PC-3 (cell line): ENCODE measurements at places on chromosomes 13 and 19. TPM values are rescaled to one million over a fixed set of nuclear protein-coding genes. Genes with fewer than 3 reads are reported as not detected.

DNA sequence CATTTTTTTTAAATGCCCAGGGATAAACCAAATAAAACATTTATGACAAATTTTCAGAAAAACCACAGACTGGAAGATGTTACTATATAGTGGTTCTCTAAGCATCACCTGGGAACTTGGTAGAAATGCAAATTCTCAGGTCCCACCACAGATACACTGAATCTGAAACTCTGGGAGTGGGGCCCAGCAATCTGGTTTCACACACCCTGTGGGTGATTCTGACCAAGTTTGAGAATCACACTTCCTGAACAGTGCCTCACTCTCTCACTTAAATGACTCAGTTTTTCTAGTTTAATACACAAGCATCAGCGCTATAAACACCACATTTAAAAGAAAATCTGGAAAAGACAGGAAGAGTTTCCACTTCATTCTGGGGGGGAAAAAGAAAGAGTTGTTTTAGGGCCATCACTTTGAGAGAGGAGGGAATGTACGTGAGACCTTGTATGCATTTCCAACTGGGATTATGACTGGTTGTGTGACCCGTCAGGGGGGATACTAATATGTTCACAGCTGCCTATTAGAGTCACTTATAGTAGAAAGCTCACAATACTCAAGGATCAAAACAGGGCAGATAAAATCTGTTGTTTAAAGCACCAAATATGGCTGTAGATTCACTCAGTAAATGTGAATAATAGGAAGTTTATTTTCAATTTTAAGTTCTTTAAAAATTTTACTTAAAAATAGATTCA, 567.7 kb downstream of the GPC6 start:
- no peaks in the 10 kb centered on the region for H3K36me3 ChIP-seq
- no peak for DNase-seq
- no peak overlapping the region for H3K27ac ChIP-seq
- H3K4me1 ChIP-seq = no peaks in the 10 kb centered on the region

GRCh38 chr19:5867201-5868136, 2.9 kb downstream of the FUT5 start:
- H3K27me3 ChIP-seq = no peaks in the 10 kb centered on the region
- no peak overlapping the region for H3K4me3 ChIP-seq
- no peaks in the 10 kb centered on the region for H3K36me3 ChIP-seq

DNA sequence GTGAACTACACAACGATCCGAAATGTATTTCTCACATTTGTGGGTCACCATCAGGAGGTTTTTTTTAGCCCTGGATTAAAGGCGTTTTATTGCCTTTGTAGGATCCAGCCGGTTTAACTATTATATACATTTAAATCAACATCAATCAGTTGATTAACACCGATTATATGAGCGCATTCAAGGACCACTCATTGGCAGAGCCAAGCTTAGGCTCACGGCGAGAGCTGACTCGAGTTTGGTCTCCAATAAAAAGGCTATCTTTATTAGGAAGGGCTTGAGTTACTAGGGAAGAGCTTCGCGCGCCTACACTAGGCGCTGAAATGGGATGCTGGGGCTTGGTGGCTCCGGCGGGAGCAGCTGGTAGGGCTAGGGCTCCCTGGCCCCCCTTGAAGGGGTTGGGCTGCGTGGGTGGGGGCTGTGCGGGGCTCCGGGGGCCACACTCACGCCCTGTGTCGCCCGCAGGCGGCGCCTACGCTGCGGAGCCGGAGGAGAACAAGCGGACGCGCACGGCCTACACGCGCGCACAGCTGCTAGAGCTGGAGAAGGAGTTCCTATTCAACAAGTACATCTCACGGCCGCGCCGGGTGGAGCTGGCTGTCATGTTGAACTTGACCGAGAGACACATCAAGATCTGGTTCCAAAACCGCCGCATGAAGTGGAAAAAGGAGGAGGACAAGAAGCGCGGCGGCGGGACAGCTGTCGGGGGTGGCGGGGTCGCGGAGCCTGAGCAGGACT, 4.2 kb downstream of the PDX1 start:
- H3K4me1 ChIP-seq = no peaks in the 10 kb centered on the region
- no peak overlapping the region for H3K27ac ChIP-seq
- peaks cover 42% of the 10 kb centered on the region for H3K27me3 ChIP-seq

DNA sequence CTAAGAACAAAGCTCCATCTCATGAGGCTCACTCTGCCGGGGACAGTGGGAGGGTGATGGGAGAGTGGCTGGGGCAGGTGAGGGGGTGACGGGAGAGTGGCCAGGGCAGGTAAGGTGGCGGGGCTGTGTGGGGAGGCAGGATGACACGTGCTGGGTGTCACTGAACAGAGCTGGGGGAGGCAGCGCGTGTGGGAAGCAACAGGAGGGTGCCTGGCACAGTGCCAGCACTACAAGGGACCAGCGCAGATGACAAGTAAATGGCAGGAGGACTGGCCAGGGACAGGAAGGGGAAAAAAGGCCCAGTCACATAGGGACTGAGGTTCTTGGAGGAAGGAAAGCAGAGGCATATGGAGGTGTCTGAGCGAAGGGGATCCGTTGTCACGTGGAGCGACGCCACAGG, 129.9 kb downstream of the RNF17 start:
- no peaks in the 10 kb centered on the region for H3K27me3 ChIP-seq
- DNase-seq = no peak
- no peak overlapping the region for H3K27ac ChIP-seq
- H3K4me1 ChIP-seq = no peaks in the 10 kb centered on the region
- no peak overlapping the region for H3K4me3 ChIP-seq

- no peaks in the 10 kb centered on the region for H3K36me3 ChIP-seq
- no peaks in the 10 kb centered on the region for H3K27me3 ChIP-seq
These were observed 391.0 kb downstream of the FGF9 start for GRCh38 chr13:22061806-22062391.

KCNRG gene
- 0.15 and 2.4 TPM in 2 replicates for total RNA-seq

FGF22 gene
- total RNA-seq = 0.81 and 1.3 TPM in 2 replicates

DNA sequence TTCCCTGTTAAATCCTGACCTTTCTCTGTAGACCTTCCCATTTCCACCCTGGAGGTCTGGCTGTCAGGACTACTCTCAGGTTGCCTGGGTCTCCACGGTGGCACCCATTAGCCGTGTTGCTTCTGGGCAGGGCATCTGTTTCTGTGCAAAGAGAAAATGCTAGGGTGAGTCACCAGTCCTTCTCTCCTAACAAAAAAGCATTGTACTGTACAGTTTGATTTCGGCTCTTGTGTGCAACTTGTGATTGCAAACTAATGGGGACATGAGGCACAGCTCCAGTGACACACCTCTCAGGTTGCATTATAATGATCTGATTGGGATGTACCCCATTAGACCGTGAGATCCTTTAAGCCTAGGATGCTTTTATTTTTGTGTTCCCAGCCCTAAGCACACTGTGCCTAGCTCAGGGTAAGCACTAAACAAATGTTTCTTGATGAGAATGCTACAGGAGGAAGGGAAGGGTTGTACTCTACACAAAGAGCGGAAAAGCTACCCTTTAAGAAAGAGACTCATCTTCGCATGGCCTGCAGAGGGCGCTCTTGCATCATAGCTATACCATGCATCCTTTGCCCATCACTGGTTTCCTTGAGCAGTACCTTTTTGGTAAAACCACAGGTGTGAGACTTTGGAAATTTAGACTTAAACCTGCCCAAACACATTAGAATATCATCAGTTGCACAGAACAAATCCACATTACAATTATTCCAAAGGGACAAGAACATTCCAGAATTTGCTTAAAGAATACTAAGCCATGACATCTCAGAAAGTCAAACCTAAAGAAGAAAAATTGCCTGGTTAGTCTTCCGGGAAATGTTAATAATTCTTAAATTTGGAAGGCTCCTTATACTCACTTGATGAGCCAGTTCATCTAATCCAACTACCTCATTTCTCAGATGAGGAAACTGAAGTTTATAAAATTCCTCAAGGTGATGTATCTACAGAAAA, 20.3 kb upstream of the TRIM13 start:
- H3K4me1 ChIP-seq = peaks cover 13% of the 10 kb centered on the region
- peak overlapping the region; percentile 79 for H3K27ac ChIP-seq
- H3K4me3 ChIP-seq = peak overlapping the region; percentile 41; the same call in 1 of the 2 replicates

DNA sequence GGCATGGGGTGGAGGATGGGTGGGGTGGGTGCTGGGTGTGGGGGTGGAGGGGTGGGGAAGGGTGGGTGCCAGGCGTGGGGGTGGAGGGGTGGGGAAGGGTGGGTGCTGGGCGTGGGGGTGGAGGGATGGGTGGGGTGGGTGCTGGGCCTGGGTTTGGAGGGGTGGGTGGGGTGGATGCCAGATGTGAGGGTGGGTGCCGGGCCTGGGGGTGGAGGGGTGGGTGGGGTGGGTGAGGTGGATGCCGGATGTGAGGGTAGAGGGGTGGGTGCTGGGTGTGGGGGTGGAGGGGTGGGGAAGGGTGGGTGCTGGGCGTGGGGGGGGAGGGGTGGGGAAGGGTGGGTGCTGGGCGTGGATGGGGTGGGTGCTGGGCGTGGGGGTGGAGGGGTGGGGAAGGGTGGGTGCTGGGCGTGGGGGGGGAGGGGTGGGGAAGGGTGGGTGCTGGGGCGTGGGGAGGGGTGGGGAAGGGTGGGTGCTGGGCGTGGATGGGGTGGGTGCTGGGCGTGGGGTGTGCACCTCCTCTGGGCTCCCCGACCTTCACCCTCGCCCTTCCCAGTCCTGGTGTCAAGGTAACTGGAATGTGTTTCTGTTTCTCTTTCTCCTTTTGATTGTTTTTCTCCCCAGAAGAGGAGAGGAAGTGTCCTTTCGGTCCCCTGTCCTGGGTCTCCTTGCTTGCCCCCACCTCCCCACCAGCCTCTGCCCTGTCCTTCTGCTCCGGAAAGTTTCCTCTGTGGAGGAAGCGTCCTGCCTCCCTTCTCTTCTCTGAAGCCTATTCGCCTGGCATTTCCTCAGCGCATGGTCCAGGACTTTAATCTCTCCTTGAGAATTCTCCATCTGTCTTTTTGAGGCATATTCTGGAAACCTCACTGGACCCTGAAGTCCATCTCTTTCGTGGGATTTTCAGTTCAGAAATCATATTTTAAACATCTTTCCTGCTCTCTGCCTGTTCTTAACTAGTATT, 22.9 kb upstream of the CFAP97D2 start:
- no peak overlapping the region for H3K4me3 ChIP-seq
- DNase-seq = no peak

DNA sequence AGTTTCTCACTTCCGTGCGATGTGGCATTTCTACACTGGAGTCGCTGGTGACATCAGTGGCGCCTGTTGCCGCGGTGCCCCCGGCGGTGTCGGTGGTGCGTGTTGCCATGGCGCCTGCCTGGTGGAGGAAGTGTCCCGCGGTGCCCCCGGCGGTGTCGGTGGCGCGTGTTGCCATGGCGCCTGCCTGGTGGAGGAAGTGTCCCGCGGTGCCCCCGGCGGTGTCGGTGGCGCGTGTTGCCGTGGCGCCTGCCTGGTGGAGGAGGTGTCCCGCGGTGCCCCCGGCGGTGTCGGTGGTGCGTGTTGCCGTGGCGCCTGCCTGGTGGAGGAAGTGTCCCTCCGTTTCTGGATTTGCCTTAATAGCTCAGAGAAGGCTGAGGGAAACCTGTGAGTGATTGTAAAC, 127.6 kb downstream of the KDM4B start:
- H3K4me1 ChIP-seq = no peaks in the 10 kb centered on the region
- H3K4me3 ChIP-seq = no peak overlapping the region
- no peak for DNase-seq
- H3K27ac ChIP-seq = no peak overlapping the region
- peaks cover 26% of the 10 kb centered on the region for H3K36me3 ChIP-seq

ELSPBP1 gene
- total RNA-seq = not detected in 2 replicates

DNA sequence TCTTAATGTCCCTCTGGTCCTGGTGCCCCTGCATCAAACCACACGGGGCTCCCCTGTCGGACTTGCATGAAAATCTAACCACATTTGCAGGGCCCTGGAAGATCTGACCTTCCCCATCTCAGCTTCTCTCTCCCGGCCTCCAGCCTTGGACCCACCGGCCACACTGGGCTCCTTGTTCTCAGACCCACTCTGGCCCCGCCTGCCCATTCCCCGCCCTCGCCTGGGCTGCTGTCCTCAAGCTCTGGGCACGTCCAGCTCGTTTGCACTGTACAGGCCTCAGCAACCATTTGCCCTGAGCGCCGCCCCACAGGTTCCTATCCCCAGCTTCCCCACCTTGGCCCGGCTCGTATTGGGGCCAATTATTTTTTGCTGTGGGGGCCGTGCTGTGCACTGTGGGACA, 10.5 kb downstream of the MYO9B start:
- peaks cover 3% of the 10 kb centered on the region; the same call in 1 of the 2 replicates for H3K36me3 ChIP-seq
- no peak overlapping the region for H3K27ac ChIP-seq
- no peaks in the 10 kb centered on the region for H3K4me1 ChIP-seq
- no peaks in the 10 kb centered on the region for H3K27me3 ChIP-seq

GRCh38 chr19:56066152-56067023, 54.7 kb downstream of the ZNF787 start:
- DNase-seq = peak; percentile 70
- H3K27ac ChIP-seq = no peak overlapping the region
- H3K36me3 ChIP-seq = no peaks in the 10 kb centered on the region

CYP4F8 gene
- not detected in 2 replicates for total RNA-seq

- no peaks in the 10 kb centered on the region for H3K4me1 ChIP-seq
- no peaks in the 10 kb centered on the region for H3K27me3 ChIP-seq
- no peak overlapping the region for H3K4me3 ChIP-seq
These were observed 151.3 kb upstream of the IPO5 start for GRCh38 chr13:97802213-97802612.

GRCh38 chr13:40756042-40756441, 14.9 kb downstream of the MRPS31 start:
- no peak overlapping the region for H3K27ac ChIP-seq
- H3K4me1 ChIP-seq = no peaks in the 10 kb centered on the region
- no peaks in the 10 kb centered on the region; the same call in 1 of the 2 replicates for H3K36me3 ChIP-seq
- no peak overlapping the region for H3K4me3 ChIP-seq

GRCh38 chr19:45311621-45312020, 11.1 kb downstream of the CKM start:
- H3K27ac ChIP-seq = no peak overlapping the region
- H3K27me3 ChIP-seq = no peaks in the 10 kb centered on the region
- no peak for DNase-seq
- no peaks in the 10 kb centered on the region for H3K36me3 ChIP-seq

DNA sequence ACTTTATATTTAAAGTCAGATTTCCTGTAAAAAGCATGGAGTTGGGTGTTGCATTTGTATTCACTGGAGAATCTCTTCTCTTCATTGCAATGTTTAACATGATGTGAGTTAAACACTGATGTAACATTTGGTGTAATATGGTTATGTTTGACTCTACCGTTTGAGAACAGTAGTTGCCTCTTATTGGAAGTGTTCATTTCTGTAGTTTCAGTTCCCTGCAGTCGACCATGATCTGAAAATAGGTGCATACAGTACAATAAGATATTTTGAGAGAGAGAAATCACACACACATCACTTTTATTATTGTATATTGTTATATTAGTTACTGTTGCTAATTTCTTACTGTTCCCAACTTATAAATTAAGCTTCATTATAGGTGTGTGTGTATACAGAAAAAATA, 105.2 kb upstream of the SPACA7 start:
- DNase-seq = no peak
- no peaks in the 10 kb centered on the region for H3K27me3 ChIP-seq
- no peak overlapping the region for H3K27ac ChIP-seq
- H3K4me3 ChIP-seq = no peak overlapping the region

GRCh38 chr13:47499358-47500150, 501.5 kb downstream of the SUCLA2 start:
- H3K4me3 ChIP-seq = no peak overlapping the region
- no peaks in the 10 kb centered on the region for H3K27me3 ChIP-seq
- H3K27ac ChIP-seq = peak overlapping the region; percentile 84
- peak; percentile 83 for DNase-seq
- peaks cover 16% of the 10 kb centered on the region for H3K4me1 ChIP-seq

- H3K27ac ChIP-seq = no peak overlapping the region
- no peak overlapping the region for H3K4me3 ChIP-seq
- peaks cover 11% of the 10 kb centered on the region for H3K4me1 ChIP-seq
These were observed 2676.6 kb downstream of the PCDH9 start for GRCh38 chr13:64553411-64554129.

- peaks cover 10% of the 10 kb centered on the region for H3K4me1 ChIP-seq
- no peak overlapping the region; the same call in 1 of the 2 replicates for H3K27ac ChIP-seq
- H3K36me3 ChIP-seq = no peaks in the 10 kb centered on the region
- peak; percentile 57 for DNase-seq
These were observed 109.4 kb downstream of the KCTD15 start for GRCh38 chr19:33905937-33906577.

HIF3A gene
- total RNA-seq = not detected in 2 replicates
